ENCODE measurements at places on chromosomes 5 and 9. TPM values are rescaled to one million over a fixed set of nuclear protein-coding genes. Genes with fewer than 3 reads are reported as not detected.

The PRDM9 gene
- total RNA-seq = not detected

The ARSI gene
- total RNA-seq = not detected

The HACD4 gene
- 5.2 TPM for total RNA-seq

The FASTKD3 gene
- total RNA-seq = 23.3 TPM

The CAVIN4 gene
- total RNA-seq = not detected

The PCDHA10 gene
- not detected for total RNA-seq

GRCh38 chr9:87119328-87119881 lies 172.1 kb upstream of the GAS1 start:
- no peak for DNase-seq

GRCh38 chr5:1420211-1421195 lies 24.7 kb downstream of the SLC6A3 start:
- DNase-seq = no peak

DNA sequence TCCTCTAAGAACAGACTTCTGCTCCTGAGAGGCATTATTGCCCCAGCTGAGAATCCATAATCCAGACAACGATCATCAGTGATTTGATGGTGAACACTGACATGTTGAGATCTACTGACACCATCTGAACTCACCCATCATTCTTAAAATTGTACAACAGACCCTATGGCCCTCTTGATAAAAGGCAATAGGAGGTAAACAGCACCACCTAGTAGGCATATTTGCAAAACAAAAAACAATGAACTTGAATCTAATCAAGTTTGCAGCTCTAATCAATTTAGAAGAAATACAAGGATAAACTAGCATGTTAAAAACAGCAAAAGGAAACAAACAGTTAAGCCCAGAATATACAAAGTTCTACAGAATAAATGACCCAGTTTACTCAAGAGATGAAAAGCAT lies 89.6 kb downstream of the SFXN1 start:
- DNase-seq = no peak

DNA sequence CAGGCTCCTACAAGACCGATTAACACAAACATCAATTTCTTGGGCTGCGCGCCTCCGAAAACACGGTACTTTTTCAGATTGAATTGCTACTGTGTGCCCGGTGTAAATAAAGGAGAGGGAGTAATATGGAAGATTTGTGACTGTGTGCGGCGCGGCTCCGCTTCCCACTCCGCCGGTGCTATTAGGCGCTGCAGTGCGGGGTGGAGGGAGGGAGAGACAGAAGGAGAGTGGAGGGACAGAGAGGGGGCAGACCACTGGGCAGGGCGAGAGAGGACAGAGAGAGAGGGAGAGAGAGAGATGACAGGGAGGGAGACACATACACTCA lies 24.7 kb upstream of the RNU6ATAC start:
- no peak for DNase-seq

- no peak for DNase-seq
Measured at GRCh38 chr5:2157372-2157771, 274.6 kb upstream of the IRX4 start.

All from activated naive CD8-positive, alpha-beta T cell treated with anti-CD3 and anti-CD28 coated beads for 36 hours (primary cell).